ENCODE measurements at places on chromosomes 1 and 21.

DNA sequence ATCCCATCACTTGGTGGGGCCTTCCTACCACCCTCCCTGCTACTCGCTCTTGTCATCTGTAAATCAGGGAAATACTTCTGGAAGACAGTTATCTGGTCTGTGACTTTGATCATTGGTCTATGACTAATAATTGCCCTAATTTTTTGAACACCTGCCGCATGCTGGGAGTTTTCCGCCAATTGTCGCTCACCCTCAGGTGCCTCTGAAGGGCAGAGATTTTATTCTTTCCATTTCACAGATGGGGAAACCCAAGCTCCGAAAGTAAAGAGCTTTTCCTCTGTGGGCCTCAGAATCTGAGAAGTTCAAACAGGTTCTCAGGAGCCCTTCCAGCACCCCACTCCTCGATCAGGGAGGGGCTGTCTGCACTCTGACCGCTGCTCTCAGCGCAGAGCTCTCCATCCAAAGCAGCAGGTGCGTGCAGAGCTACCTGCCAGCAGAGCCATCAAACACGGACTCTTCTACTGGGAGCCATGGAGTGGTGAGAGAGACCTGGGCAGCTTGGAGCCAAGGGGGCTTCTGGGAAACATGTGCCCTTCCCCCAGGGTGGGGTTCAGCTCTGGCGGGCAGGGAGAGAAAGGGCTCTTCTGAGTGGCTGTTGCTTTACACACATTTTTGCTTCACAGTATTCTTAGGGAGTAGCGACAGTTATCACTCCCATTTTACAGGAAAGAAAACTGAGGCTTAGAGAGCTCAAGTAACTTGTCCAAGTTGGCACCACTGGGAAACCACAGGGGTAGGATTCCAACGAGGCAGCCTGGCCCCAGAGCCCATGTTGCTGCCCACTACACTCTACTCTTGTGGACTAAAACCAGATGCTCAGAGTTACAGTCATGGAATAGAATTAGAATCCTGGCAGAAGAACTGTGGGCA lies 5.8 kb upstream of the RUNX3 start:
- no peak for DNase-seq

GRCh38 chr1:228150461-228151179 lies 890 bp downstream of the GJC2 start:
- DNase-seq: no peak

DNA sequence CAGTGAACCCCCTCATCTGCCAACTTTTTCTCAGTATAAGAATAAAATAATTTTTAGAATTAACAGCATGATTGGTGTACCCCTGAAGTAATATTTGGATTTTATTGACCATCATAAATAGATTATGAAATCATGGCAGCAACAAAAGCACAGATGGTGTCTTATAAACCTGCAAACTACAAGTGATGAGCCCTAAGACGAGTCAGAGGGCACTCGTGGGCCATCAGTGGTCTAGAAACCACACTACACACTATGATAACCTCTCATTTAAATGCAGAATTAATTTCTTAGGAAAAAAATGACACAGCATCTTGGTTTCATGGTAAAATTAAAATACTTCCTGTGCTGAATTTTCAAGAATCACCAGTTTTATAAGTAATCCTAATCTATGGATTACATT lies 312.4 kb downstream of the PTBP2 start:
- no peak for DNase-seq

DNA sequence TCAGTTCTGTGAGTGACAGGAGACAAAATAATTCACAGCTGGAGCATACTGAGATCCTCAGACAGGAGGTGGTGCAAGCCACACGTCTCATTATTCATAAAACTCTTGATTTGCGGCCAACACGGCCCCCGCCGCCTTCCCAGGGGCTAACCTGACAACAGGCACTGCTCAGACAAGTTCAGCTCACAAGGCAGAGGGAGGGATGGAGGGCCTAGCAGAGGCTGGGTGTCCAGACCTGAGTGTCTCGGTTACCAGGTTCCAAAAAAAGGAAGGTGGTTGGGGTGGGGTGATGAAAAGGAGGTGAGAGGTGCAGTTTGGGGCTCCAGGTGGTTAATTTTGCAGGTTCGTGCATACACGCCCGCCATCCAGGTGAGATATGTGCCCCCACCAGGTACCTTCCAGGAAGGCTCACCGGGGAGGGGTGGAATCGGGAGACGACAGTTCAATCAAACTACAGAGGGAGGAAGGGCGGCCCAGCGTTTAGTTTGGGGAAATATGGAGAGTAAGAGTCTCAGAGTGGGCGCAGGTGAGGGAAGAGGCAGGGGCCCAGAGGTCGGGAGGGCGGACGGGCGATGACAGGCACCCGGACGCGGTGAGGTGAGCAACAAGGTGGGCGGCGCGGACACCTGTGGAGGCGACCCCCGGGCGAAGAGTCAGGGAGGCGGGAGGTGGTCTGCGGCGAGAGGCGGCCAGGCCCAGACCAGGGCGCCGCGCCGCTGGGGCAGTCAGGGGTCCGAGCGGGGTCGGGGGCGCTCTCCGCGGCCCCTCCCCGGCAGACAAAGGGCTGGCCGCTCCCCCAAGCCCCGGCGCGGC lies 629 bp downstream of the CTNNBIP1 start:
- DNase-seq: peak; percentile 14

GRCh38 chr1:84365225-84366221 lies 32.8 kb upstream of the DNASE2B start:
- DNase-seq: peak; percentile 6

DNA sequence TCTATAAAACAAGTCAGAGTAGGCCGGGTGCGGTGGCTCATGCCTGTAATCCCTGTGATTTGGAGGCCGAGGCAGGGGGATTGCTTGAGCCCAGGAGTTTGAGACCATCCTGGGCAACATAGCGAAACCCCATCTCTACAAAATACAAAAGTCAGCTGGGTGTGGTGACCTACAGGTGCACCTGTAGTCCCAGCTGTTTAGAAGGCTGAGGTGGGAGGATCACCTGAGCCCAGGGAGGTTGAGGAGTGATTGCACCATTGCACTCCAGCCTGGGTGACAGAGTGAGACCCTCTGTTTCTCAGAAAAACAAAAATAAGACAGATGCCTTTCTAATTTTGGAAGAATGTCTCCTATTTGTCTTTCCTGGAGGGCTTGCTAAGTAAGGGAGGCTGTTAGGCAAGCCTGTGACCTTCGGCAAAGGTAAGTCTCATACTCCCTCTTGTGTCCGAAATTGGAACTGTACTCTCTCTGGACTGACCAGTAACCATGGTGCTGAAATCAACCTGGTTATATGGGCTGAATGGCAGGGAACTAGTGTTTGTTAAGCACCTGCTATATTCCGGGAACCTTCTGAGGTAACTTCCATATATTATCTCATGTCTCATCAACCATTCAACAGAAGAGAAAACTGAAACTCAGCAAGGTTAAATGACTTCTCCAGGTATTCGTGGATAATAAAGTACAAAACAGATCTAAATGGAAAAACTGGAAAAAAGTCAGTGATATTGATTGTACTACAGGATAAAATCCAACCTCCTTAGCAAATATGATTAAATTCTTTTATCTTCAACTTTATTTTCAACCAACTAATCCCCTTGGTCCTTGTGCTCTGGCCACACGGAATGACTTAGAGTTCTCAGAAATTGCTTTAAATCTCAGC lies 11.8 kb upstream of the RAB3B start:
- peak; percentile 80 for DNase-seq

DNA sequence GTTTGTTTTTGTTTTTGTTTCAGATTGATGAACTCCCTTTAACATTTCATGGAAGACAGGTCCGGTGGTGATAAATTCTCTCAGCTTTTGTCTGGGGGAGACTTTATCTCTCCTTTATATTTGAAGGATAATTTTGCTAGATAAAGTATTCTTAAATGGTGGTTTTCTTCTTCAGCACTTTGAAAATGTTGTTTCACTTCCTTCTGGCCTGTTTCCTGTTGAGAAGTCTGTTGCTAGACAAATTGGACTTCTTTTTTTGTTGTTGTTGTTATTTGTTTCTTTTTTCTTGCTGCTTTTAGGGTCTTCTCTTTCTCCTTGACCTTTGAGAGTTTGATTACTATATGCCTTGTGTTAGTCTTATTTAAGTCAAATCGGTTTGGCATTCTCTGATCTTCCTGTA lies 50.8 kb downstream of the CRP start:
- no peak for DNase-seq

DNA sequence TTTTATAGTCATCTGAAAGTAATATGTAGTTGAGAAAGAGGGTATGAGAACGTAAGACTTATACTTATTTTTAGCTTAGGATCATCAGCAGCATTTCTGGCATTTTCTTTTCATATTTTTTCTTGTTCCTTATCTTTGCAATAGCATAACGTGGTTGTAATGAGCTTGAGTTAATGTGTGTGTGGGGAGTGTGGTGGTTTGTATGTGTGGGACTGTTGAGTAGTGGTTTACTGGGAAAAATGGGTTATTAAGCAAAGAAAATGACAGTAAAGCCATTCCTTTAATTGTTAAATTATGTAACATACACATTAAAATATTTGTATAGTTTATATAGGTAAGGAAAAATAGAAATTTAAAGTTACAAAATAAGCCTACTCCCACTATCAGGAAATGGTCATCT lies 15.2 kb downstream of the PIP5K1A start:
- DNase-seq: no peak

- no peak for DNase-seq
These were observed 4.9 kb upstream of the AKR1A1 start for GRCh38 chr1:45545553-45546310.

DNA sequence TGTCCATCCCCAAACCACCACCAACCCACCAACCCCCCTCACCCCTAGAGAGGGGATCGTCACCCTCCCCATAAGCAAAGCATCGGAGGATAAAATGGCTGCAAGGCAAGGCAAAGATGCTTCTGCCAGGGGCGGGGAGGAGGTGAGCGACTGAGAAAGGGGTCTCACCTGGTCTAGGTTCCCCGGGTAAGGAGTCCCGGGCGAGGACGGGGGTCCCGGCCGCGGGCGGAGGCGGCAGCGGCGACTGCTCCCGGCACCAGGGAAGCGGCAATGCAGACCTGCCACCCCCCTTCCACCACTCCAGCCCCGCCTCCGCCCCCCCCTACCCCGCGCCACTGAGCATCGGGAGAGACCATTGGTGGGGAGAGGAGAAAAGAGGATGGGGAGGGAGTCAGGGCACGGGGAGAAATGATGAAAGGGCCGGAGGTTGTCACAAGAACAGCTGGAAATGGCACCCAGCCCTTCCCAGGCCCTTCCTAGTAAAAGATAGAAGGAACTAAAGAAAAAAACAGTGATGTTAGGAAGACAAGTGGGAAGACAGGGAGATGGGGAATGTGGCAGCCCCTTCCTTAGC lies at the start of gene SV2A:
Gene SV2A, minus strand, starts transcription at position 274 of the 574 bp plus-strand sequence. CDS start 4,004 bp downstream, outside the sequence.
- peak; percentile 56 for DNase-seq

DNA sequence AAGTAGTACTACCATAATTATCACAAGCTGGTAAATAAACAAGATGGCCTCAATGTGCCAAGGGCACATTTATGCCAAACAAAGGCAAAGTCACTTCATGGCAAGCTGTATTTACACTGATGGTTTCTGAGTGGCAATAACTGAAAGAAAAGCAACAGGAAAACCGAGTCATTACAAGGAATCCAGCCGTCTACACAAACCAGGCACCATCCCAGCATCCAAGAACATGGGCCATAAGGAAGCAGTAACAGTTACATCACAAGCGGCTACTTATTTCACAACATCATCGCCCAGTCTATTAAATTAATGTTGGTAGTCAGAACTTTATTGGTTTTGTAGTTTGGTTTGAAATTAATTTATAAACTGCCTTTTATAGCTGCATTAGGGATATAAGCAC lies 214.2 kb downstream of the RERE start:
- DNase-seq: no peak

DNA sequence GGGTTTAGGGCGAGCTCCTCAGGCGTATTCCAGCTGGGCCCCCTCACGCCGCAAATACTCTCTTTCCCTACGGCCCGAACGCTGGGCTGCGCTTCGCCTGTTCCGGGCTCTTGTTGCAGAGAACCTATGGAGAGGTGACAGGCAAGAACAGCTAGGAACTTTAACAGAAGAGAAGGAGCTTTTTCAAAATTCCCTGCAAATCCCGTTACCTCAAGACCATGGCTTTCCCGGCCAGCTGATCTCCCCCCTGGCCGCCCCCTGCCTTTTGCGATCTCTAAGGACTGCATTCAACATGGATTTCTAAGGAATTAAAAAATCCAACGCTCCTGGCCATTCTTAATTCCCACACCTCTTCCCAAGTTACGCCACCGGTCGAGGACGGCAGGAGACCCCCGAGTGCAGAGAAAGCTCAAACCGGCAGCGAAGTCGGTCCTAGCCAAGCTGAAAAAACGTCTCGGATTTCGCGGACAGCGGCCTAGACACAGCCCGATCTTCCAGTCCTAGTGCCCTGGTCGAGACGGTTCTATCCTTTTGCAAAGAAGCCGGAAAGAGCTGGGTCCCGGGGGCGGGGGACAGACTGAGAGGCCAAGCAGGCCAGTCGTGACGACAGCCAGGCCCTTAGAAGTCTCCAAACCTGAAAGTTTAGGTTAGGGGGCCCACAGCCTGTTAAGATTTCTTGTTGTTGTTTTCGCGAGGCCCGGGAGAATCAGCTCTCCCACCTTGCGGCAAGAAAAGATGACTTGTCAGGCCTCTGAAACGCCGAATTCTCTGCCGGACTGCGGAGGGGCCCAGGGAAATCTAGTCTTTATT lies 1.1 kb upstream of the TBX15 start:
- no peak for DNase-seq

DNA sequence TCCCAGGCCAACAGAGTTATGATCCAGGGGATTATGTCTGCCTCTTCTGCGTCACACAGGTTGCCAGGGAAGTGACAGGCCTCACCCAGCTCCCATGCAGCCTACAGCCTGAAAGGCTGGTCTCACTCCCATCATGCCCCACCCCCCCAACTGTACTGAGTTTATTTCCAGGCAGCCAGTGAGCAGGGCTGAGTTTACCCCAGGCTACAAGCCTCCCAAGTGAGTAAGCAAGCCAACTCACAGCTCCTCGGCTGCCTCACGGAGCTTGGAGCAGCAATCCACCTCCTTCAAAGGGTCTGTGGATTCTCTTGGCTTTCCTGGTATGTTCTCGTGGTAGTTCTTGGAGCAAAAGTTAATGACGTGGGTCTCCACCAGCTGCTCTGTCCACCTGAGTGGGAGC lies 1147.6 kb upstream of the ADGRL4 start:
- no peak for DNase-seq

- DNase-seq: peak; percentile 82
These were observed 7.3 kb downstream of the SH3BGRL3 start for GRCh38 chr1:26287033-26287711.

All from CD4-positive, alpha-beta T cell treated with Interleukin-17A for 1 hour (primary cell).